ENCODE measurements at places on chromosomes 1 and 21.
A peak's percentile ranks its signal among the peaks of the same experiment; 100 is the strongest.

- DNase-seq, result no peak
Measured at GRCh38 chr1:41496080-41497055, 11.9 kb upstream of the EDN2 start.

- no peak for DNase-seq
Measured at GRCh38 chr1:41241749-41242341, at the start of gene SCMH1. SCMH1 (minus strand) TSS chr1:41242306; CDS start chr1:41186133, 56,173 bp downstream.

DNA sequence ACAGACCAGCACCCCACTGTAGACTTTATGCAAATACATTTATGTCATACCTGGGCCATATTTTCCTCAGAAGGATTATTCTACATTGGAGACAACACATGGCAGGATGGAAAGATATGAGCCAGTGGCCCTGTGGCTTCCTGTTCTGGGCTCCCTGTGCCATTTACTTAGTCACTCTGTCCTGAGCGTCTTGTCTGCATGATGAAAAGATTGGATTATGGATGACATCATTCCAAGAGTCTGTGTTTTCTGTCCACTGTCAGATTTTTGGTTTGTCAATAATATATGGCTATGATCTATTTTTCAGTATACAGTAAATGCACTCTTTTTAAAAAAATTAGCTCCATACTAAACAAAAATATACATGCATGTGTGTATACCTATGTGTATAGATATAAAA is 30.8 kb downstream of the IGSF5 start:
- no peak for DNase-seq

- DNase-seq, result no peak
Measured at GRCh38 chr1:2970311-2971071, 50.8 kb upstream of the ACTRT2 start.

GRCh38 chr1:81799939-81800694 is 617 bp upstream of the ADGRL2 start:
- DNase-seq, result no peak

GRCh38 chr1:109249654-109250401 is 489 bp downstream of the CELSR2 start:
- DNase-seq, result peak; percentile 43

DNA sequence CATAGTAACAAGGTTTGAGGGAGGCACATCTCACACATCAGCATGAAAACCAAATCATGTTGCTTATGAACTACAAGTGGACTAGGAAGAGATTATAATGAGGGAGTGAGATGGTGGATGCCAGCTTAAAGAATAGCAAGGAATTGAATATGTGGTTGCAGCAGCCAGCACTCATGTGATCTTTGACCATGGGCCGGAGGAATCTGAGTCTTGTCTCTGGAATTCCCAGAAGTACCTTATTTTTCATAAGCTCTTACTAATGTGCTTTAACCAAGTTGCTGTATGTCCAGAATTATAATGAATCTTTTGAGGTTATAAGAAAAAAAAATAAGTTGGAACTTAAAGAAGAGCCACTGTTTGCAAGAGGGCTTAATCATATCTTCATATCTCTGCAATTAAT is 97.0 kb downstream of the DISP1 start:
- no peak for DNase-seq

DNA sequence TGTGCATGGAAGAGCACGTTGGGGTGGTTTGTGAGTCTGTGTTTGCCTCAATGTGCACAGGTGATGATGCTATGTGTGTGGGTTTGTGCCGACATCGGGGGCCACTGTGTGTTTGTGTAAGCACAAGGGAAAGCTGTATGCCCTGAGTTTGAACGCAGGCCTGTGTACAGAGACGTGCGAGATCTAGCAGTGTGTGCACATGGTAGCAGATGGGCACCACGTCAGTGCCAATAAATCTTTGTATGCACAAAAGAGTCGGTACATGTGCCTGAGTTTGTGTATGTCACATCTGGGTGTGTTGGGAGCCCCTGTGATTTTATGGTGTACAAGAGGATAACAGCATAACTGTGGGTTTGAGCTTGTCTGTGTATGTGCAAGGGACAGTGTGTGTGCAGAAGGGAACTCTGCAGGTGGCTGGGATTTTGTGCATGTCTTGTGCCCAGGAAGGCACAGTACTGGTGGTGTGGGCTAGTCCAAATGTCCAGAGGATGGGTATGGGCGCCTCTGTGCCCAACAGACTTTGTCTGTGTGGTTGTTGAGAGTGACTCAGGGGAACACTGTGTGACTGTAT is 32.0 kb upstream of the WASF2 start:
- DNase-seq, result no peak

- DNase-seq, result no peak
Measured at GRCh38 chr1:185297982-185298381, 19.1 kb downstream of the IVNS1ABP start.

All from T47D (cell line).